ENCODE measurements at places on chromosomes 1 and 21. TPM values are rescaled to one million over a fixed set of nuclear protein-coding genes. Genes with fewer than 3 reads are reported as not detected.

GPR25 gene
- total RNA-seq = not detected

CCDC30 gene
- total RNA-seq = 1.4 TPM

CR1L gene
- total RNA-seq = not detected

ATP1A4 gene
- total RNA-seq = not detected

SH2D1B gene
- not detected for total RNA-seq

DNA sequence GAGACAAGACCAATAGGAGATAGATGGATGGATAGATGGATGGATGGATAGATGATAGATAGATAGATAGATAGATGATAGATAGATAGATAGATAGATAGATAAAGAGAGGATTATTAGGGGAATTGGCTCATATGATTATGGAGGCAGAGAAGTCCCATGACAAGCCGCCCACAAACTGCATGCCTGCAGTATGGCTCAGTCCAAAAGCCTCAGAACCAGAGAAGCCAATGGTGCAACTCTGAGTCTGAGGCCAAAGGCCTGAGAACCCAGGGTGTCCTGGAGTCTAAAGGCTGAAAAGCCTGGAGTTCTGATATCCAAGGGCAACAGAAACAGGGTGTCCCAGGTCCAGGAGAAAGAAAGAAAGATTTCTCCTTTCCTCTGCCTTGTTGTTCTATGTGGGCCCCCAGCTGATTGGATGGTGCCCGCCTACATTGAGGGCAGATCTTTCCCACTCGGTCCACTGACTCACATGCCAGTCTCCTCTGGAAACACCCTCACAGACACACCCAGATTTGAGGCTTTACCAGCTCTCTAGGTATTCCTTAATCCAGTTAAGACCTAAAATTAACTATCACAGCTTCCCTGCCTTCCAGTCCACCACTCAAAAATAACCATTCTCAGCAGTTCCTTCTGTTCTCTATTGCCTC is 39.6 kb upstream of the IRF2BP2 start:
- H3K36me3 ChIP-seq = peaks cover 5% of the 10 kb centered on the region
- peaks cover 14% of the 10 kb centered on the region for H3K27me3 ChIP-seq
- H3K27ac ChIP-seq = no peak overlapping the region
- no peak overlapping the region for H3K4me3 ChIP-seq

- peak overlapping the region; percentile 14 for H3K27ac ChIP-seq
- H3K27me3 ChIP-seq = no peaks in the 10 kb centered on the region
- peaks cover 96% of the 10 kb centered on the region for H3K4me1 ChIP-seq
- H3K36me3 ChIP-seq = peaks cover 11% of the 10 kb centered on the region
- H3K4me3 ChIP-seq = no peak overlapping the region
- DNase-seq = no peak
These were observed 49.2 kb downstream of the S1PR1 start for GRCh38 chr1:101285922-101286570.

- DNase-seq = no peak
- no peaks in the 10 kb centered on the region for H3K4me1 ChIP-seq
- H3K27ac ChIP-seq = no peak overlapping the region
- no peak overlapping the region for H3K4me3 ChIP-seq
- no peaks in the 10 kb centered on the region for H3K36me3 ChIP-seq
These were observed 25.8 kb upstream of the BCAS2 start for GRCh38 chr1:114607223-114607622.

- H3K36me3 ChIP-seq = no peaks in the 10 kb centered on the region
- no peak for DNase-seq
- H3K4me3 ChIP-seq = no peak overlapping the region
- H3K27ac ChIP-seq = no peak overlapping the region
These were observed 597.6 kb upstream of the PRMT6 start for GRCh38 chr1:106458866-106459265.

GRCh38 chr1:87878873-87879272 is 550.2 kb downstream of the LMO4 start:
- no peak for DNase-seq
- H3K36me3 ChIP-seq = no peaks in the 10 kb centered on the region
- H3K4me3 ChIP-seq = no peak overlapping the region
- H3K27me3 ChIP-seq = no peaks in the 10 kb centered on the region
- H3K4me1 ChIP-seq = no peaks in the 10 kb centered on the region

DNA sequence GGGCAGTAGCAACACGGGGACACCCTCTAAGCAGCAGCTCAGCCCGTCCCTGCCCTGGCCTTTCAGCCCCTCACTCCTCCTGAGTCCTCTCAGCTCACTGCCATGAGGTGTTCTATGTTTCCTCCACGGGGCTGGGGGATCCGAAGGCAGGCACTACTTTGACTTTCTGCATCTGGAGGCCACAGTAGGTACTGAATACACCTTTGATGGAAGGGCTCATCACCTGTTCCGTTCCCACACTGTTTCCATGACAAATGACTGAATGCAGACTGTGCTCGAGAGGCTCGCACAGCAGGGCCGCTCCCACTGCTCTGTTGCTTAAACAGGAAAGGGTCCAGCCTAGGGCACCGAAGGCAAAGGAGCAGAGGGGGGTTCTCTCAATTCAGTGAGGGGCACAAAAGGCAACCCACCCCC is 77.6 kb upstream of the DNAH14 start:
- H3K27me3 ChIP-seq = peaks cover 2% of the 10 kb centered on the region
- no peak overlapping the region for H3K4me3 ChIP-seq
- H3K27ac ChIP-seq = no peak overlapping the region

DNA sequence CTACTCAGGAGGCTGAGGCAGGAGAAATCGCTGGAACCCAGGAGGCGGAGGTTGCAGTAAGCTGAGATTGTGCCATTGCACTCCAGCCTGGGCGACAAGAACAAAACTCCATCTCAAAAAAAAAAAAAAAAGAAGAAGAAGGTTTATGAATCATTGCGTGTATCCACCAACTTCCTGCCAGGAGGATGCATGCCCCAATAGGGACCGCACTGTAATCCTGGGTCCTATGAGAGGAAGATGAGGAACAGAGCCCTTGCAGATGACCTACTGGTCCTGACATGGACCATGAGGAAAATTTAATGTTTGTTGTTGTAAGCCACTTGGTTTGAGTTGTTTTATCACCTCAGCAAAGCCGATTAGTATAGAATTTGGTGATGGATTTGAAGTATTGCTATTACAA is 56.7 kb downstream of the PTGS2 start:
- peaks cover 20% of the 10 kb centered on the region for H3K27me3 ChIP-seq
- peaks cover 26% of the 10 kb centered on the region for H3K4me1 ChIP-seq
- H3K27ac ChIP-seq = no peak overlapping the region
- no peak overlapping the region for H3K4me3 ChIP-seq
- H3K36me3 ChIP-seq = no peaks in the 10 kb centered on the region

DNA sequence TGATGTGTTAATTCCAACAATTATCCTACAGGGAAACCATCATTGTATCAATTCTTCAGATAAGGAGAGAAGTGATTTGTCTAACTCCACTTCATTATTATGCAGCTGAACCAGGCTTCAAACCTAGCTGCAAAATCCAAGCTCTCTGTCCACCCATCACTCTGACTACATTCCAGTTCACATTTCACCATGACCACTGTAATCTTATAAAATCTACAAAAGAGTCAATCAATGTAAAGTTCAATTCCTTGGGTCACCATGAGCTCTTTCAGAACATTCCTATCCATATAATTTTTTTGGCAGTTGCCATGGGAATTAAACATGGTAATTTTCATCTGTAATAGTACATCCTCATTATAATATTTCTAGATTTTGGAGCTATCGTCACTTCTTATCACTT is 100.9 kb downstream of the PLPPR5 start:
- H3K4me3 ChIP-seq = no peak overlapping the region
- no peak for DNase-seq
- no peaks in the 10 kb centered on the region for H3K36me3 ChIP-seq
- H3K4me1 ChIP-seq = no peaks in the 10 kb centered on the region
- no peaks in the 10 kb centered on the region for H3K27me3 ChIP-seq

DNA sequence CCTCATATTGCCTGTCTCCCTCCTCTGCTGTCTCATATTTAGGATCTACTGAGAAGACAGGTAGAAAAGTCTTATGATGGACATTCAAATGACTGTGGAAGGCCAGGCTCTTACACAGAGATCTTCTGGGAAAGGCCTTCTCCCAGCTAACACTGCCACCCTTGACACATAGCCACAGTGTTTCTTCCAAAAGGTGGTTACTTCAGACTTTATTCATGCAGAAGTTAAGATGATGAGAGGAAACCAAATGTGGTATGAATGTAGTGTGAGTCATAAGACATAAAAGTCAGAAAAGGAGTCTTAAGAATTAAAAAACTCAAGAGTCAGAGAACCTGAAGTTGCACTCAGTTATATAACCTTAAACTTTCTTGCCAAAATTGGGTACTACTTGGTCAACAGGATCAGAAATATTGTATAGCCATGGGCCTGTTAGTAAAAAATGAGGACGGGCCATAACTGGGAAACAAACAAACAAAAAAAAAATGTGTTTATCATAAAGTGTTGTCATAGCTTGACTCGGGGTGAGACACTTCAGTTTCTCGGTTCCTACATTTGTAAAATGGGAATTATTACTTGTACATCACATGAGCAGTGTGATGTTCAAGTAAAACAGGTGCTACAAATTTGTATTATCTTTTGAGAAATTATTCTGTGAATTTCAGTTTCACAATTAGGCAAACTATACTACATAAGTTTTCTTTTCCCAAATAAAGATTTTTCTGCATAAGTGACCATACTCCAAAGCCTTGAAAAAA is 1.2 kb upstream of the DENND1B start:
- H3K4me3 ChIP-seq = peak overlapping the region; percentile 72
- peak; percentile 36 for DNase-seq
- peak overlapping the region; percentile 98 for H3K27ac ChIP-seq
- H3K4me1 ChIP-seq = peaks cover 65% of the 10 kb centered on the region
- H3K27me3 ChIP-seq = no peaks in the 10 kb centered on the region

DNA sequence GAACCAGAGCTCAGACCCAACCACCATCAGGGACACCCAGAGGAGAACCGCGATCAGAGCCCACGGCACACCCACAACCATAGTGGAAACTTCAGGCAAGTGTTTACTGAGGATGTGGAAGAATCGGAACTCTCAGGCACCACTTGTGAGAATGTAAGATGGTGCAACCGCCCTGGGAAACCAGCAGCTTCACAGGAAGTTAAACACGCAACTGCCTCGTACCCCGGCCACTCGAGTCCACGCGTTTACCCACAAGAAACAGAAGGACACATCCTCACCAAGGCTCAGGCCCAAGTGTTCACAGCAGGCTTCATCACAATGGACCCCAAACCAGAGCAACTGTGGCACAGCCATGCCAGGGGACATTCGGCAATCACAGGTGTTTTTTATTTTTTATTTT is 51.4 kb upstream of the COL6A2 start:
- H3K4me1 ChIP-seq = no peaks in the 10 kb centered on the region
- H3K27me3 ChIP-seq = peaks cover 3% of the 10 kb centered on the region
- no peak for DNase-seq
- no peak overlapping the region for H3K4me3 ChIP-seq
- no peaks in the 10 kb centered on the region for H3K36me3 ChIP-seq

- DNase-seq = no peak
- no peak overlapping the region for H3K27ac ChIP-seq
- H3K4me1 ChIP-seq = no peaks in the 10 kb centered on the region
- H3K4me3 ChIP-seq = no peak overlapping the region
- H3K36me3 ChIP-seq = no peaks in the 10 kb centered on the region
- no peaks in the 10 kb centered on the region for H3K27me3 ChIP-seq
These were observed 422.6 kb downstream of the NUF2 start for GRCh38 chr1:163744301-163744887.

- H3K36me3 ChIP-seq = no peaks in the 10 kb centered on the region
- no peaks in the 10 kb centered on the region for H3K4me1 ChIP-seq
- no peak for DNase-seq
- H3K27ac ChIP-seq = no peak overlapping the region
- peaks cover 13% of the 10 kb centered on the region for H3K27me3 ChIP-seq
These were observed 50.3 kb downstream of the NFASC start for GRCh38 chr1:204920967-204921366.

DNA sequence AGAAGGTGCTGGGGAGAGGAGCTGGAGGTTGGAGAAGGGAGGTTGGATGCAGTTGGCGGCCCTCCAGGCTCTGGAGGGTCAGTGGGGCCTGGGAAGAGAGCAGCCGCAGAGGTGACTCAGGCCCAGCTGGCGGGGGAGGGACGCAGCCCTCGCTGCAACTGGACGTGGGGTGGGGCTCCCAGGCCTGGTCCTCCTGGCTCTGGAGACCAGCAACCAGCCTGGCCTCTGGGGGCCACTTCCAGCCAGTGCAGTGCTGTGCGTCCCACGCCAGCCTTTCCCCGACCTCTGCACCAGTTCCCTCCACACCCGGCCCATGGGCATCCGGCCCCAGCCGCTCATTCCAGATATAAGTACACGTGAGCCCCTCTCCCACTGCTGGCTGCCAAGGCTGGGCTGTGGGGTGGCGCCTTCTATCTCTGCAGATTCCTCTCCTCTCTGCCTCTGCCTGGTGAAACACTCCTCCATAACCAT is 38.0 kb upstream of the COL18A1 start:
- H3K4me3 ChIP-seq = no peak overlapping the region
- no peak for DNase-seq
- no peaks in the 10 kb centered on the region for H3K36me3 ChIP-seq
- peaks cover 13% of the 10 kb centered on the region for H3K4me1 ChIP-seq
- H3K27me3 ChIP-seq = peaks cover 13% of the 10 kb centered on the region

GRCh38 chr1:8752921-8753713 is 64.3 kb downstream of the RERE start:
- no peak overlapping the region for H3K4me3 ChIP-seq
- no peak overlapping the region for H3K27ac ChIP-seq
- H3K4me1 ChIP-seq = peaks cover 27% of the 10 kb centered on the region
- DNase-seq = no peak
- H3K27me3 ChIP-seq = no peaks in the 10 kb centered on the region

Data from activated CD4-positive, alpha-beta T cell treated with anti-CD3 and anti-CD28 coated beads, Interleukin-2, amount 10 ng/mL, durations not matched to agents 7 days and 5 days (primary cell).